ENCODE measurements at places on chromosomes 3 and 15.

GRCh38 chr3:58751882-58752567, 85.5 kb upstream of the FAM3D start:
- DNase-seq = no peak

GRCh38 chr3:195195321-195196209, 75.4 kb downstream of the XXYLT1 start:
- DNase-seq = no peak

GRCh38 chr3:129353589-129353941, 74.9 kb downstream of the EFCAB12 start:
- no peak for DNase-seq

DNA sequence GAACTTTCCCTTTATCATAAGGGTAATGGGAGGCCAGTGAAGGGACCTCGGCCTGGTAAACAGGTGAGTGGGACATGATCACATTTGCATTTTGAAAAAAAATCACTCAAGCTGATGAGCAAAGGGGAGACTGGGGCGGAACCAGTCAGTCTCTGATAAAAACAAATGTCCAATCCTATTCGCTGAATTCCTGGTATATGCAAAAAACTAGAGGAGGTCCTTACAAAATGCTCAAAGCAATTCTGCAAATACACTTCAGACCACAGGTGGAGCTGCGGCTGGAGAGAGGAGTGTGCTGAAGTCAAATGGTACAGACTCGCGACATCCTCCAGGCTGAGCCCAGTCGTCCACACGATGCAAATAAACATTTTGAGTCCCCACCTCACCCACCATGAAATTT, 166.7 kb downstream of the FOXP1 start:
- peak; percentile 46 for DNase-seq

- no peak for DNase-seq
These were observed 3.9 kb downstream of the NUP210 start for GRCh38 chr3:13415997-13416793.

- no peak for DNase-seq
These were observed 109.5 kb downstream of the ADAM10 start for GRCh38 chr15:58639992-58640391.

DNA sequence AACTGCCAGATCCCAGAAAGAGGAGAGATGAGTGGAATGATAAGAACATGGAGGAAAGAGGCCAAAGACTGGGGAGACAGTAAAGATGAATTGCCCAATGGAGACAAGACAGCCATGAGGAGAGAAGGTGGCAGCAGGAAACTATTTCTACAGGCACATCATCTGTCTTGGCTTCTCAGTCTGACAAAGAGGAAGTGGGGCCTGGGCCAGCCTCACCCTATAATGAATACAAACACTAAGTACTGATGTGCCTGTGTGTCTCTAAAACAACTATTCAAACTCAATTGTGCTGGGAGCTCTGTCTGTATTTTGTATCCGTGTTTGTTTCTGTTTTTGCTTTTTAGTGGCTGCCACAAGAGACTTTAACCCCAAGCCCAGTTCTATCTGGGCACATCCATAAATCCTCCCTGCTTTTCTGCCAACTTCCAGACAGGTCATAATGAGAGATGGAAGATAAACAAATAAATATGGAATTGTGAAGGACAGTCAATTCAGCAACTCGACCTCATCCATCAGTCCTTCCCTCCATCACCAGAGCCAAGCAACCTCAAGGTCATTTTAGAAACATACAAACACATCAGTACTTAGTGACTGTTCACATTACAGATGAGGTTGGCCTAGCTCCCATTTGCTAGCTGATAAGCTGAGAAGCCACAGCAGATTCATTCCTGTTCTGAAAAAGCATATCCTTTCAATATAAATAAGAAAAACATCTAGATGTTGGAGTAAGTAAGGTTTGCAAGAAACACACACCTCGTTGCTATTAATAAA, 116.7 kb downstream of the CADPS start:
- DNase-seq = no peak

GRCh38 chr3:173395073-173395411, 2.5 kb upstream of the NLGN1 start:
- DNase-seq = no peak

DNA sequence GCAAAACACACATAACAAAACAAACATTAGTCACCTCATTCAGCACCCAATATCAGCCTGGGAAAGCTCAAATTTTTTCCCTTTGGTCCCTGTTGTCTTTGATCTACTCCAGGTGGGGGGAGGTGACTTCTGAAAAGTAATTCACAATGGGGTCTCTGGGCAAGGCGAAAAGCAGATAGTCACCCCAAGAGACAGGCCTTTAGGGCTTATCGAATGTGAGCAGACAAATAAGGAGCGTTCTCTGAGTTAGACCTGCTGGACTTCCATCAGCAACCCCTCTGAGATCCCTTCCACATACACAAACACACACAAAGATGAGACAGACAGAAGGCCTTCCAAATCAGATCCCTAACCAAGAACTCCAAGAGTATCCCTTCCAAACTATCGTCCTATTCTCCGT, 171.0 kb upstream of the SMAD3 start:
- DNase-seq = no peak

- DNase-seq = no peak
These were observed 116.4 kb downstream of the SENP2 start for GRCh38 chr3:185702262-185703225.

DNA sequence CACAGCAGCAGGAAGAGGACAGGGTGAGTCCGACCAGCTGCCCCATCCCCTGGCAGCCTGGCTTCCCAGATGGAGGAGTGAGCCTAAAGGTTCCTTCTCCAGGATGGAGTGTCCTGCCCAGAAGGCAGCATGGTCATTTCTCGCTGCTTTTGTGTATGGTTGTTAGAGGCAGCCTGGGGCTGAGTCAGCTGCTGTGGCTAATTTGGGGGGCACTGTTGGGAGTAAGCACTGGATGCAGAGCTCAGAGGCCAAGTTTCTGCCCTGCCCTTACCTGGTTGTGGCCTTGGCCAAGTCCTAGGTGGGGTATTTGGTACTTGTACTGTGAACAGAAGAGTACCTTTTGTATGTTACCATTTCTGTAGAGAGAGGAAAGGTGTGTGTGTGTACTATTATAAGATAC, 78.6 kb downstream of the ADAMTS7 start:
- DNase-seq = no peak

DNA sequence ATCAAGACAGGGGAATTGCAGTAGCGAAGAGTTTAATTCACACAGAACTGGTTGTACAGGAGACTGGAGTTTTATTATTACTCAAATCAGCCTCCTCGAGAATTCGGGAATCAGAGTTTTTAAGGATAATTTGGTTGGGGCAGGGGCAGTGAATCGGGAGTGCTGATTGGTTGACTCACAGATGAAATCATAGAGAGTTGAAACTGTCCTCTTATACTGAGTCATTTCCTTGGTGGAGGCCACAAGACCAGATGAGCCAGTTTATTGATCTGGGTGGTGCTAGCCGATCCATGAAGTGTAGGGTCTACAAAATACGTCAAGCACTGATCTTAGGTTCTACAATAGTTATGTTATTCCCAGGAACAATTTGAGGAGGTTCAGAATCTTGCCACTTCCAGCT, 5.3 kb upstream of the ZNF770 start:
- peak; percentile 11 for DNase-seq

- DNase-seq = no peak
These were observed 34.8 kb downstream of the RBPMS2 start for GRCh38 chr15:64740311-64741170.

- no peak for DNase-seq
These were observed 1.1 kb downstream of the TICRR start for GRCh38 chr15:89576417-89576773.

GRCh38 chr15:88982304-88982945, 69.2 kb upstream of the MFGE8 start:
- no peak for DNase-seq

DNA sequence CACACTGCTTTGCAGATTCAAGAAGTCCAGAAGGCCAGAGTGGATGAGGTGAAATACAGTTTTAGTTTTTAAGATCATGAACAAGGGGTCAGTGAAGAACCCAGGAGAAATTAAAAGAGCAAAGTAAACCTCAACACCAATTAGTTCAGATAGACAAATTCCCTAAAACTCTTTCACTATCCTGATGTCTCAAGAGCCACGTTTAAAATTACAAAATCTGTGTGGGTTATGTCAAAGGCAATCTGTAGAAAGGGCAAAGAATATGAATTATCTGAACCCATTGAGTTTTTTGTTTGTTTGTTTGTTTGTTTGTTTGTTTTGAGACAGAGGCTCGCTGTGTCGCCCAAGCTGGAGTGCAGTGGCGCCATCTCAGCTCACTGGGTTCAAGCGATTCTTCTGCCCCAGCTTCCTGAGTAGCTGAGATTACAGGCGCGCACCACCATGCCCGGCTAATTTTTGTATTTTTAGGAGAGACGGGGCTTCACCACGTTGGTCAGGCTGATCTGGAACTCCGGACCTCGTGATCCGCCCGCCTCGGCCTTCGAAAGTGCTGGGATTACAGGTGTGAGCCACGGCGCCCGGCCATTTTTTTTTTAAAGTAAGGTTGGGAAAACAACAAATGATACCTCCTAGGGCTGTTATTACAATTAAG, 32.1 kb upstream of the ST3GAL6 start:
- no peak for DNase-seq

GRCh38 chr3:122055215-122055614, at the start of gene CD86:
TSS of gene CD86 (plus strand) at chr3:122055362. CDS start at chr3:122055490, 128 bp downstream.
- no peak for DNase-seq

DNA sequence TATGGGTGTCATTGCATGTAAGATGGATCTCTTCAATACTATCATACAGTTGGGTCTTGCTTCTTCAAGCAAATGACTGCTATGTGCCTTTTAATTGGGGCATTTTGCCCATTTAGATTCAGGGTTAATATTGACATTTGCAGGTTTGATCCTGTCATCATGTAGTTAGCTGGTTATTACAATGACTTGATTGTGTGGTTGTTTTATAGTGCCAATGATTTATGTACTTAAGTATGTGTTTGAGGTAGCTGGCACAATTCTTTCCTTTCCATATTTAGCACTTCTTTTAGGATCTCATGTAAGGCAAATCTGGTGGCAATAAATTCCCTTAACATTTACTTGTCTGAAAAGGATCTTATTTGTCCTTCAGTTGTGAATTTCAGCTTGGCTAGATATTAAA, 267.5 kb downstream of the VGLL3 start:
- DNase-seq = no peak

DNA sequence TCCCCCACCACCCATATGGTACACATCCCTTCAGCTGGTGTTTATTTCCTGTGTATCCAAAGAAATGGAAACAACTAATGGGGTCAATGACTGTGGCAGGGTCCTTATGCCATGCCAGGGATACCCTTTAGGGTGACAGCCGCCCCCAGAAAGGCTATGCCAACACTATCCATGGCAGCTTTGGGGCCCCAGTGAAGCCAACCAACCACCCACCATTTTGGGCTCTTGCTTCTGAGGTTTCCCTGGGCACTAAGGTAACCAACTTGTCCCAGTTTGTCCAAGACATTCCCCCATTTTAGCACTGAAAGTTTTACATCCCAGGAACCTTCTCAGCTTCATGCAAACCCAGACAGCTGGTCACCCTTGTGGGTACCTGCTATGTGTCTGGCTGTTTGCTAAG, 233.1 kb downstream of the VPS13C start:
- DNase-seq = no peak

DNA sequence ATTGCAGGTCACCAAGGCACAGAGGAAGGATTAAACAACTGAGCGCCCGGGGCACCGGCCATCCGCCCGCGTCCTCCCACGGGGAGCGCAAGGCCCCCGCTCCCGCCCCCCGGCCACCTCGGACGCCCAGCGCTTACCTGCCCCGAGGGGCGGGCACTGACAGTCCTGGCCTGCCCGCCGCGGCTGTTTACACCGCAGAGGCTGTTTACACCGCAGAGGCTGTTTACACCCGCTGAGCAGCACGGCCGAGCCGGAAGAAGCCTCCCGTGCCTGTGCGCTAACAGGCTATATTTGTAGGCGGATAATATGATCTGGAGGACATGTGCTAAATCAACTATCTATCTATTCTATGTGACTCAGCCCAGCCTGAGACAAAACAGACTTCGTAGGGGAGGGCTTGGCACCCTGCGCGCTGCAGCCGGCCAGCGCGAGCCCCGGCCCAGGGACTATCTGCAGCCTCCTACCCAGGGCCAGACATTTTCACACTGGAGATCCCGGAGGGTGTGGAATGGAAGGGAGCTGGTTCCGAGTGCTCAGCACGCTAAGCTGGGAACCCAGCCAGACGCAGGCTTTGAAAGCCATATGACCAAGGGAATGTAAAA, at the start of gene LRRC2:
LRRC2 (minus strand) TSS at position 263 of the 602 bp plus-strand sequence. CDS start 14,711 bp downstream, outside the sequence.
- peak; percentile 18 for DNase-seq

DNA sequence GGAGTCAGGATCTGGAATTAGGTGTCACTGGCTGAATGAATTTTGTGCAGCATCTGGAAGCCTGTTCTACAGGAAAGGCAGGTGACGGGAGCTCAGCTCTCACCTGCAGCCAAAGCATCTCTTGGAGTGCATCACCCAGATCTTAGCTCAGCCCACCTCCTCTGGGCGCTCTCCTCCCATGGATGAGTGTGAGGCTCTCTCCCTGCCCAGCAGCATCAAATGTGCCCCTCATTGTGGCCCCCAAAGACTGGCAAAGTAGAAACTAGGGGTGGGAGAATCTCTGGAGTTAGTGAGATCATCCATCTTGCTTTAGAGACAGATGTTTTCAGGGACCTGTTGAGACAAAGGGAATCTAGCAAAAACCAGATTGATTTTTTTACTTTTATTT, 68.7 kb downstream of the SENP2 start:
- no peak for DNase-seq
